ENCODE measurements at places on chromosomes 3 and 15. TPM values are rescaled to one million over a fixed set of nuclear protein-coding genes. Genes with fewer than 3 reads are reported as not detected.

ZBBX gene
- not detected for total RNA-seq

GRCh38 chr3:187568171-187568570, 102.0 kb downstream of the SST start:
- no peak for DNase-seq

DNA sequence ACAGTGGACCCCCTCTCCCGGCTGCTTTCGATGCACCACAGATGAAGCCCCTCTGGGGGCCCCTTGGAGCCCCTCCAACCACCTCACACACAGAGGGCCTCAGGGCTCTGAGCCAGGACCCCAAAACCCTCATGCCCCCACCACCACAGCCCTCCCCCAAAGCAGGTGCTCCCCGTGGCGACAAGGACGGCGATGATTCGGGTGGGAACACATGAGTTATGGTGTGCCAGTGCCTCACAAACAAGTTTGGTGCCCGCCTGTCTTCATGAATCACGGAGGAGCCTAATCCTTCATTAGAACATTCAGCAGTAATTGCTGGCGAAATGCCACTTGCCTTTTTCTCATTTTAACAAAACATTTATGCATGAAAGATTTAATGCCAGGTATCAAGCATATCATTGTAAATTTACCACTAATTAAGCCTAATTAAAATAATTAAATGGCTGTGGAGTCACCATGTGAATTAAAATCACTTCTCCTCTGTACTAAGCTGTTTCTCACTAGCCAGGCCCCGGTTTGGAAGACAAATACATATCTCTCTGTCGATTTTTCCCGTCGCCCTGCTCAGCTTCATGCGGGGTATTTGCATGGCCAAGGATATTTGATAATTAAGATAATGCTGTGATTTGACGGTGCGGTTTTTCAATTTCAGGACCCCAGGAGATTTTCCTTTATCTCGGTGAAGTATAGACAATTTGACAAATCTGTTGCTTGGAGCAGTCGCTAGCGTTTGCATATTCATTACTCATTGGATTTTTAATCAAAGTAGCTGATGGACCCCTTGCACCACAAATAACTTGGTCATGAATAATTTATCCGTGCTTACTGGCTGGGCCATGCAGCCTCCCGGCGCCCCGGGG, 157.0 kb downstream of the TLE3 start:
- DNase-seq = no peak

DNA sequence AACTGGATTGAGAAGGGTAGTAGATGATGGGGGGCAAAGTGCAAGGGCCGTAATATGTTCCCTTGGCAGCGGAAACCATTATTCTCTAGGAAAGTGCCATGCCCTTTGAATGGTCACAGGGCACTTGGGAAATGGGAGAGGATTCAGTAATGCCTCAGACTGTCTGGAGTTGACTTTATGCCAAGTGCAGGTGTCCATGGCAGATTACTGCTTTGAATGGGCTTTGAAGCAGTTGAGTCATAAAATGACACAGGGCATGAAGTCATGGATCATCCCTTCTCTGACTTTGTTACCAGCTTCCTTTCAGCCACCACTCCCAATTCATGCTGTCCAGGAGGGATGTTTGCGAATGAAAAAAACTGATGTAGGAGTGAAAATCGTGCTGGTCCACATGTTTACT, 20.1 kb downstream of the AADACL2 start:
- DNase-seq = no peak

All from myocyte (in vitro differentiated cells).